ENCODE measurements at places on chromosomes 12 and 14.

GRCh38 chr12:6226002-6226678 lies 25.9 kb downstream of the CD9 start:
- no peak for DNase-seq

GRCh38 chr12:43226151-43226550 lies 325.9 kb downstream of the ADAMTS20 start:
- DNase-seq = no peak

GRCh38 chr12:58167622-58168021 lies 226.3 kb downstream of the ATP23 start:
- no peak for DNase-seq

DNA sequence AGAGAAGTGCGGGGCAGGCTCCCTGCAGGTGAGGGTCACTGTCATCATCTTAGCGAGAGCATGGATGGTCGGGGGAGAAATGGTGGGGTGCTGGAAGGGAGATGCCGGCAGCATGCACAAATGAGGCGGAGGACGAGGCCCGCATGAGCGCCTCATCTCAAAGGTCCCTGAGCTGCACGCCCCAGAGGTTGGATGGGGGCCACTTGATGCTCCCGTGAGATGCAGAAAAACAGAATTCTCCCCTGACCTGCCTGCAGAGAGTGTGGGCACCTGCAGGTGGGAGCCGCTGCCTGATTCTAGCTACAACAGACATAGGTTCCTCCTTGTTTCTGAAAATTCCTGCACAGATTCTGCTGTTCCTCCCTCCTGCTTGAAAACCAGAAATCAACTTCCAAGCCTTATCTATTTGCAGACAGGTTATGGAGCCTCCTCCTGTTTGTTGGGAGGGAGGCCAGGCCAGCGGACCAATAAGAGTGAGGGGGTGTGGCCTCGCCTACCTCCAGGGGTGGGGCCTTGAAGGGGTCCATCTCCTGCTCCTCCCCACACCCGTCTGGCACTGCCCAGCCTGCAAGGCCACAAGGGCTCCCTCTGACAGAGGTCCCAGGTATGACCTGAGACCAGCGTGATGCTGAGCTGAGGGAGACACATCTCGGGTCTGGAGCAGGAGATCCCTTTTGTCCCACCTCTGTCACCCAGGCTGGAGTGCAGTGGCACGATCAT lies 67.2 kb downstream of the KDM2B start:
- no peak for DNase-seq

DNA sequence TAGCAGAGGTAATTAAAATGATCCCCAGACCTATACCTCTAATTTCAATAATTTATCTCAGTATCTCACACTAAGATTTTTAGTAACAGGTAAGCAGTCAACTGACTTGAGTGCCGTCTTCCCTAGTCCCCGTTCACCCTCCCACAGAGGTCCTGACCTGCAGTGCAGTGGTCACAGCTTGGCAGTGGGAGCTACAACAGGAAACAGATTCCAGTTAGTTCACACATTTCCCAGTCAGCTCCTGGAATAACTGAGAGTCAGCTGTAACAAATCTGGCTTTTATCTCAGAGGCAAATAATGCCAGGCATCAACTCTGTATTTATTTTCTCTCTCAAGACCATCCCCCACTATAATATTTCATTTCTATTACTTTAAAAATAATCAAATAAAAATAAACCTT lies 308.2 kb downstream of the ATP23 start:
- no peak for DNase-seq

GRCh38 chr12:115233891-115234543 lies 550.0 kb upstream of the TBX3 start:
- DNase-seq = no peak

DNA sequence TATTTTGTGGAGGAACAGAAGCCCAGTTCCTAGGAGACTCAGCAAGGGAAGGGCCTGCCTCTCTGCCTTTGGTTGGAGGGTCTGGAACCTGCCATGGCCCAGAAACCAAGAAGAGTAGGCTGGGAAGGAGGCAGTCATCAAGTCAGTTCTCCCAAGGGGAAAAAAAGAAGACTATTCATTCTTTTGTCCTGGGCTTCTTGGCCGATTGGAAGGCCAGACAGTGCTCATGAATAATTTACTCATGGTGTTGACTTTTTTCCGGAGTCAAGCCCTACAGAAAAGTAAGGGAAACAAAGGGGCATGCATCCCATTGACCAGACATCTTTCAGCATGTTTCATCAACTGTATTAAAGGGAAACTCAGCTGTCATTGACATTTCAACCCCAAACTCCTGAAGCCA lies 168.1 kb downstream of the PRKCH start:
- no peak for DNase-seq

GRCh38 chr14:50719911-50720759 lies 52.0 kb upstream of the SAV1 start:
- DNase-seq = no peak

- DNase-seq = no peak
Observed at GRCh38 chr12:70971001-70971794, 50.7 kb upstream of the PTPRR start.
